CD4-positive, alpha-beta T cell treated with Interferon alpha-2 for 1 hour (primary cell): ENCODE measurements at places on chromosomes 16 and 17.

DNA sequence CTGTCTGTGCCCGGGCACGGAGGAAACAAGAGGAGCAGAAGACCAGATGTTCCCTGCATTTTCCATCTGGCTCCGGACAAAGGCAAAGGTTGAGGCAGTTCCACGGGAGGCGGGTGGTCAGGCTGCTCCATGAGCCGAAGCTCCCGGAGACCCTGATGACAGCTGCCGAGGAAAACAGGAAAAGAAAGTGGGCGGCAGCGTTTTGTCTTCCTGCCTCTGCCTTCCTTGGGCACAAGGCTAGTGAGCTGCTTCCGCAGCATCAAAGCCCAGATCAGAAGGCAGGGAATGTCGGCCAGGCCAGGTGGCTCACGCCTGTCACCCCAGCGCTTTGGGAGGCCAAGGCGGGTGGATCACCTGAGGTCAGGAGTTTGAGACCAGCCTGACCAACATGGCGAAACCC is 16.2 kb downstream of the SLC43A2 start:
- DNase-seq = no peak

- no peak for DNase-seq
These were observed 21.4 kb downstream of the KCNJ12 start for GRCh38 chr17:21397341-21398190.

DNA sequence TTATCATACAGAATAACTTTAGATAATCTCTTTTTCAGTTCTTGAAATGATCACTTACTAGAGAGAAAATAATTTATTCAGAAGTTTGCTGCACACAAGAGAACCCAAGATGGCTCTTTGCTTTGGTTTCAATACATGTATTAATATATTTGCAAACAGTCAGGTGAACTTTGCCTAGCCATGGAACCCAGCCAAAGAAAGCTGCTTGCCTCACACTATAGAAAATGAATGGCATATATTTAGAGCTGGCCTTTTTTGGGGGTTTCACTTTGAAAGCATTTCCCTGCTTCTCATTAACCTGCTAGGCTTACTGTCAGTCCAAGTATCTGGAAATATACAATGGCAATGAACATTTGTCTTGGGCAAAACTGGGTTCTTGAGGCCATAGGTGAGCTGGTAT is 75.3 kb downstream of the MRTFB start:
- no peak for DNase-seq

DNA sequence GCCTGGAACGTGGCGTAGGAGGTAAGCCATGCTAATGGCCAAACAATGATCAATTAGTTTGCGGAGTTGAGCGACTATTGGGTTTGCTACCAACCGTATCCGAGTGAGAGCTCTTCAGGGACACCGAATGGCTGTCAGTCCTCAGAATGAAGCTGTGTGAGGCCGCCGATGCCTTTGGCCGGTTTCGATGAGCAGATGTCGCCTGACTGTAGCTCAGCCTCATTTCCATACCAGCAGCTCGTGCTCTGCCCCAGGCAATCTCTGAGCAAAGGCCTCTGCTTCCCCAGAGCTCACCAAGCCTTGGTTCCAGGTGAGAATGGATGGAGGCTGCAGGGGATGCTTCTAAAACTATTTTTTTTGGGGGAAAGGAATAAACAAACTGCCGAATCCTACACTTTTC is 111.7 kb upstream of the HS3ST4 start:
- no peak for DNase-seq

DNA sequence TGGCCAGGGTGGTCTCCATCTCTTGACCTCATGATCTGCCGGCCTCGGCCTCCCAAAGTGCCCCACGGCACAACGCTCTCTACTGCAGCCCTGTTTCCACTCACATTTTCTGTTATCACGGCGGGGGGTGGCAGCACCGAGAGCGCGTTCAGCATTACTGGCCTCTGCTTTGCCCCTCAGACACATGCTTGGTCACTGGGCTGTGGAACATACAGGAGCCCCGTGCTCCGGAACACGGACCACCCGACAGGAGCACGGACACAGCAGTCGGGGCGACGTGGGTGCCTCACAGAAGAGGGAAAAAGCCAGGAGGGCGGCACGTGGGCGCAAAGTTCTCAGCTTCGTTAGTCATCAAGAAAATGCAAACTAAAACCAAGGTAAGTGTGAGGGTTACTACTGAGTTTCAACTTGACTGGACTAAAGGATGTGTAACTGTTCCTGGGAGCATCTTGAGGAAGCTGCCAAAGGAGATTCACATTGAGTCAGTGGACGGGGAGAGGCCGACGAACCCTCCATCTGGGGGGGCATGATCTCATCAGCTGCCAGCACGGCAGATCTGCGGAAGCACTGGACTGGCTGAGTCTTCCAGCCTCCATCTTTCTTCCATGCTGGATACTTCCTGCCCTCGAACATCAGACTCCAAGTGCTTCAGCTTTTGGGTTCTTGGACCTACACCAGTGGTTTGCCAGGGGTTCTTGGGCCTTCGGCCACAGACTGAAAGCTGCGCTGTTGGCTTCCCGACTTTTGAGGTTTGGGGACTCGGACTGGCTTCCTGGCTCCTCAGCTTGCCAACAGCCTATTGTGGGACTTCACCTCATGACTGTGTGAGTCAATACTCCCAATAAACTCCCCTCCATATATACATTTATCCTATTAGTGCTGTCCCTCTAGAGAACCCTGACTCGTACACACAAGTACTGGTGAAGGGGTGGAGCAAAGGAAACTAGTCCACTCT is 106.8 kb downstream of the ZNF778 start:
- no peak for DNase-seq

DNA sequence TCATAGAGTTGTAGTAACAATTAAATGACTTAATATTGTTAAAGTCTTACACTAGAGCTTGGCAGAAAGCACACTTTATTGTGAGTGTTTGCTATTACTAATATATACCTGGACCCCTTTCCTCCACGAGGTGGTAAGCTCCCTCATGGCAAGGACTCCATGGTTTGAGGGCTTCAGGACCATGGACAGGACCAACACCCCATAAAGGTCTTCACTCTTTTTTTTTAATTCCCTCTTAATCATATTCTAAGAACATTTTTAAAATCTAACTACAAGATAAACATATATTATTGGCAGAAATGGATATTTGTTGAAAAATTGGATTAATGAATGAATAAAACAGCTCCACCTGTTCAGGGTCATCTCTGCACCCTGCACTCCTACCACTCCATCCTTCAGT is 154.5 kb downstream of the CBLN1 start:
- DNase-seq = no peak

GRCh38 chr16:68289621-68290329 is 21.0 kb downstream of the SLC7A6OS start:
- peak; percentile 71 for DNase-seq

GRCh38 chr16:5633845-5634440 is 536.3 kb upstream of the EEF2KMT start:
- DNase-seq = no peak

- no peak for DNase-seq
These were observed 6.4 kb upstream of the COG1 start for GRCh38 chr17:73186283-73187050.

- DNase-seq = no peak
These were observed 10.2 kb upstream of the UBE2I start for GRCh38 chr16:1299012-1299867.

GRCh38 chr17:79252886-79253285 is 178.3 kb downstream of the ENGASE start:
- DNase-seq = no peak

GRCh38 chr17:34302636-34303035 is 16.6 kb upstream of the CCL8 start:
- no peak for DNase-seq

- no peak for DNase-seq
These were observed 6.4 kb downstream of the NGFR start for GRCh38 chr17:49501496-49501895.

DNA sequence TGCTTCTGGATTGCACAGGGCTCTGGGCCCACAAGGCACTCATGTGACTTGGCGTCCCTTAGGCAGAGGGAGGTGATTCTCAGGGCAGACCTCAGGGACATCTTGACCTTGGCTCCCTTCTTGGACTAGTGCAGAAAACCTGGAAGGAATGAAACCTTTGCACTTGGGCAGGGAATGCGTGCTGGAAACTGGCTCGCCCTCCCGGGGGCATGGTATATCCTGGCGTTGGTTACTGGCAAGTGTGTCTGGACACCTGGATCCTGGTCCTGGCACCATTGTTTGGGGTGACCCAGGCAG is 63.5 kb upstream of the LGALS9 start:
- no peak for DNase-seq

DNA sequence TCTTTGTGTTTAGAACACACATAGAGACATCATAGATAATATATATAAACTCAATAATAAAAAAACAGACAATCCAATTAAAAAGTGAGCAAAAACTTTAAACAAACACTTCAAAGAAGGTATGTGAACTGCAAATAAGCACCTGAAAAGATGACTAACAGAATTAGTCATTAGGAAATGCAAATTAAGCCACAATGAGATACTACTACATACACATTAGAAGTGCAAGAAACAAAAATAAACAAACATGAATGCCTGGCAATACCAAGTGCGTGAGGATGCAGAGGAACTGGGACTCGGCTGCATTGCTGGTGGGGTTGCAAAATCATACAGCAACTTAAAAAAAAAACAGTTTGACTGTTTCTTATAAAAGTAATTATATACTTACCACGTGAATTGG is 799.0 kb downstream of the KCNJ2 start:
- no peak for DNase-seq

- peak; percentile 66 for DNase-seq
These were observed 1.4 kb downstream of the MSL1 start for GRCh38 chr17:40122999-40123810.

DNA sequence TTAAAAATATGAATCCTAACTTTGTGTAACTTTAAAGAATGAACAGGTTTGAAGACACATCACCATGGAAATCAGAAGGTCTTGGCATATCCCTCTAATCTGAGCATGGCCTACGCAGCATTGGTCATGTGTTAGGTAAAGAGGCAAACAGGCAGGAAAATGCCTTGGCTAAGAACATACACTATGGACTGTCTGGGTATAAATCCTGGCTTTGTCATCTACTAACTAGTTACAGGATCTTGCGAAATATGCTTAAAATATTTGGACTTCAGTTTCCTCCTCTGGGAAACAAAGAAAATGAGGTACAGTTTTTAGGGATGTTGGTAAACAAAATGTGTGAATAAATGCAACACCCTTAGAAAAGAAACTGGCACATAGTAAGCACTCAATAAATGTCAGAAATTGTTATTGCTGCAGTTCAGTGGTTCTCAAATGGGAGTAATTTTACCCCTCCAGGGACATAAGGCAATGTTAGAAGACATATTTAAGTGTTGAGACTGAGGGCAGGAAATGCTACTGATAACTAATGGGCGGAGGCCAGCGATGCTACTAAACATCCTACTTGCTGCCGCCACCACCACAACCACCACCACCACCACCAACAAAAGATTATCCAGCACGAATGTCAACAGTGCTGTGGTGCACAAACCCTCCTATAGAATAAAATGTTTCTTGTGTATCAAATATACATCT is 770.8 kb upstream of the SOX9 start:
- no peak for DNase-seq

GRCh38 chr17:79752175-79752574 is 21.4 kb downstream of the ENPP7 start:
- DNase-seq = no peak

- DNase-seq = no peak
These were observed 72.5 kb downstream of the RBFOX1 start for GRCh38 chr16:7405166-7405565.

DNA sequence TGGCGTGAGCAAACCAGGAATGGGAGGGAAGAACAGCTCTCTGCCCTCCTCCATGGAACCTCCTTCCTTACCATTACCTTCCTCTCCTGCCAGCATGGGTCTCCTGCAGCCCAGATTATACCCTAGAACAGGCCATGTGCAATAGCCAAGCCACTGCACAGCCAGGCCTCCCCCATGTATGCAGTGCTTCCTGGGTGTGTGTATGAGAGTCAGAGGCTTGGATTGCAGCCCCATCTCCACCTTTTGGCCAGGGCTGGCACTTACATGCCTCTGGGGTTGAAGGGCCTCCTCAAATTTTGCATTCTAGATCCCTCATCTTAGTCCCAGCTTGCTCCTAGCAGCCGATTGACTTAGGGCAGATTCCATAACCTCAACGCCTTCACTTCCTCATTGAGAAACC is 133.7 kb downstream of the GSG1L start:
- no peak for DNase-seq

- no peak for DNase-seq
These were observed 190.6 kb downstream of the CYLD start for GRCh38 chr16:50932348-50932935.

DNA sequence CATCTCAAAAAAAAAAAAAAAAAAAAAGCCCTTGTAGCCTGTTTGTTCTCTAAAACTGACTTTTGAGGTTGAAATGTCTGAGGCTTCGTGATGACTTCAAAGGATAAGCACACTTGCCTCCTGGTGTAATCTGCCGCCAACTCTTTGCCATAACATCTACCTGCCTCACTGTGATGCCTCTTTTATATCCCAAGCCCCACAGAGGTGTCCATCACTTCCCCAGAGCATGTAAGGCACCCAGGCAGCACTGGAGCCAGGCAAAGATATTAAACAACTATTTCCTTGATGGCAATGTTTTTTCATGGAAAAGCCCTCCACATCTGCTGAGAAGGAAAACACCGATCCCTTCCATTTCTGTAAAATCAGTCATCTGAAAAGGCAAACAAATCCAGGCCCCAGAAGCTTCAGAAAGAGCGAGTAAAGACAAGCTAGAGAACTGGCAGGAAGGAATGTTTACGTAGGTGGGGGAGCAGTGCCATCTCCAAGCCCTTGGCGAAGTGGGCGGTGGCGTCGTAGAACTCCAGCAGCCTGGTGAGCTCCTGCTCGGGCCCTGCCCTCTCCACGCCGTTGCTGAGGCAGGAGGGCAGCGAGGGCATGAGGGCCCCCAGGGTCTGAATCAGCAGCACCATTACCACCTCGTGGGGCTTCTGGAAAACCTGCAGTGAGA is 28.6 kb downstream of the COG7 start:
- DNase-seq = no peak

DNA sequence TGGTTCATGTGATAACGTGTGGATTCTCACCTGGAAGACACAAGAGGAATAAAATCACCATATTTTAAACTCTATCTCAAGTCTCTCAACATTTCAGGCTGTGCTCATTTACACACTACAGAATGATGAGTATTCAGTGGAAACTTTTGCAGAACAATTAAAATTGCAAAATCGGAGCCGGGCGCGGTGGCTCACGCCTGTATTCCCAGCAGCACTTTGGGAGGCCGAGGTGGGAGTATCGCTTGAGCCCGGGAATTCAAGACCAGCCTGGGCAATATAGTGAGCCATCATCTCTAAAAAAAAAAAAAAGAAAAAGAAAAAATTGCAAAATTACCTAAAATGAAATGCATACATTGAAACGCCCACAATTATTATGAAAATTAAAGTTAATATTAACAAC is 825.9 kb downstream of the KCNJ18 start:
- no peak for DNase-seq
